ENCODE measurements at places on chromosomes 11 and 22.

DNA sequence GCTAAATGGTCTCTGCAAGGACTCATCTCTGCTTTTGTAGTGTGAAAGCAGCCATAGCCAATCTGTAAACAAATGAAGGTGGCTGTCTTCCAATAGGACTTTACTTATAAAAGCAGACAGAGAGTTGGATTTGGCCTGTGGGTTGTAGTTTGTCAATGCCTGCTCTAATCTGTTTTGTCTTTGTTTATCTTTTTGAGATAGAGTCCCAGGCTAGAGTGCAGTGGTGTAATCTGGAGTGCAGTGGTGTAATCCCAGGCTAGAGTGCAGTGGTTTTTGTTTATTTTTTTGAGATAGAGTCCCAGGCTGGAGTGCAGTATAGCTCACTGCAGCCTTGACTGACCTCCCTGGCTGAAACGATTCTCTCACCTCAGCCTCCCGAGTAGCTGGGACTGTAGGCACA is 8.6 kb downstream of the PPP6R3 start:
- peak; percentile 33 for DNase-seq

GRCh38 chr11:37371346-37371970 is 773.4 kb upstream of the RAG2 start:
- DNase-seq: no peak

GRCh38 chr11:6682591-6682935 is 577 bp downstream of the MRPL17 start:
- DNase-seq: no peak

DNA sequence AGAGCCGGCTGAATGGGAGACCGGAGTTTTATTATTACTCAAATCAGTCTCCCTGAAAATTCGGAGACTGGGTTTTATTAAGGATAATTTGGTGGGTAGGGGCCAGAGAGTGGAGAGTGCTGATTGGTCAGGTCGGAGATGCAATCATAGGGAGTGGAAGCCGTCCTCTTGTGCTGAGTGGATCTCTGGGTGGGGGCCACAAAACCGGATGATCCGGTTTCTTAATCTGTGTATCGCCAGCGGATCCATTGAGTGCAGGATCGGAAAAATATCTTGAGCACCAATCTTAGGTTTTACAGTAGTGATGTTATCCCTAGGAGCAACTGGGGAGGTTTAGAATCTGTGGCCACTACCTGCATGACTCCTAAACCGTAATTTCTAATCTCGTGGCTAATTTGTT is 886 bp upstream of the NIPSNAP1 start:
- no peak for DNase-seq

DNA sequence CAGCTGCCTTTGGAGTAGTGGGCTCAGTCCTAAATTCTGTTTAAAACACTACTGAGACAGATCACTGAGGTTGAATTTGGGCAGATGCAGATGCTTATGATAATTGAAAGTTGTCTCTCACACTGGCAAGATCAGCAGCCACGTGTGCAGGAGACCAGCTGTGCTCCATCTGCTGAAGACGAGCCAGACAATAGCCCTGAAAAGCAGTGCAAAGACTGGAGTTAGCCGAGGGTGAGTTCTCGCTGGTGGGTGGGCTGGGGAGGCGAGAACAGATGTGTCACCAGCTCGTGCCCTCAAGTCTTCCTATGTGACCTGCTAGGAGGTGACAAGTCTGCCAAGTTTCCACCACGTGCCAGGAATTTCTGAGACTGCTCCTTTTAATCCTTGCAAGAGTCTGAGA is 661.3 kb upstream of the B3GAT1 start:
- DNase-seq: no peak

DNA sequence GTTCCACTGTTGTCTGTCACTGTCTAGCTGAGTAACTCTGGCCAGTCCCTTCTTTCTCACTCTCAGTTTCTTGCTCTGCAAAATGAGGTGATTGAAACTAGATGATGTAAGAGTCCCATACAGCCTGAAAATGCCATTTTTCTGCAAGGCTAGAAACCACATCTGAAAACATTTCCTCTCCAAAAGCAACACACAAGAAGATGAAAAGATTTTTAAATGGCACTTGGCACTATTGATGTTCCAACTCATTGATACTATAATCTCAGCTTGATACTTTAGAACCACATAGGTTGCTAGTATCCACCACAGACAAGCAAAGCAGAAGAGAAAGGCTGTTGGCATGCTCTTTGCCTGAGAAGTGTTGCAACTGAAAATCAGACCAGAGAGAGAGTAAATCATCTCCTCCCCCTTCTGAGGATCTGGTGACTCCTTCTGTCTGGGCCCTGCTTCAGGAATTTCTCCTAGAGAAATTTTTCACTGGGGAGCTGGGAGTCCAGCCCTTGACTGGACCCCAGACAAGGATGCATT is 1217.9 kb downstream of the LRRC4C start:
- DNase-seq: no peak

DNA sequence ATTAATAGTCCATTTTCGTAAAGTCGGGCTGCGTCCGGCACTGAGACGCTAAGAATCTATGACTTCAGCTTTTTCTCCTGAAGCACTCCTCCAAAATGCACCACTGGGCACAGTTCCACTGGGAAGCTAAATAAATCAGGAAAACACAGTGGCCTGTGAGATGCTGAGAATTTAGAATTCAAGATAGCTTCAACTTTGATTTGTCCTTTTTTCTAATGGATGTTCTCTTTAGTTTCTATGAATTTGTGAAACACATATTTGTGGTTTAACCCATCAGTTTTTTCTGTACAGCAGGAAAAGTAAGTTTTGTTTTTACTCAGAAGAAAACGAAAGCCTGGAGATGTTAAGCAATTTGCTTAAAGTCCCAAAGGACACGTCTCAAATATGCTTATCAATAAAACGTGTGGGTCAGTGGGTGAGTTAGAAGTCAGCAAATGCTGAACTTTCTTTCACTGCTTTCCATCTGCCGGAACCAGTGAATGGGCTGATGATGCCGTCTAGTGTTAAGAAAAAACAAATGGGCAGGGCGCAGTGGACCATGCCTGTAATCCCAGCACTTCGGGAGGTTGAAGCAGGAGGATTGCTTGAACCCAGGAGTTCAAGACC is 40.7 kb upstream of the CLMP start:
- peak; percentile 90 for DNase-seq

DNA sequence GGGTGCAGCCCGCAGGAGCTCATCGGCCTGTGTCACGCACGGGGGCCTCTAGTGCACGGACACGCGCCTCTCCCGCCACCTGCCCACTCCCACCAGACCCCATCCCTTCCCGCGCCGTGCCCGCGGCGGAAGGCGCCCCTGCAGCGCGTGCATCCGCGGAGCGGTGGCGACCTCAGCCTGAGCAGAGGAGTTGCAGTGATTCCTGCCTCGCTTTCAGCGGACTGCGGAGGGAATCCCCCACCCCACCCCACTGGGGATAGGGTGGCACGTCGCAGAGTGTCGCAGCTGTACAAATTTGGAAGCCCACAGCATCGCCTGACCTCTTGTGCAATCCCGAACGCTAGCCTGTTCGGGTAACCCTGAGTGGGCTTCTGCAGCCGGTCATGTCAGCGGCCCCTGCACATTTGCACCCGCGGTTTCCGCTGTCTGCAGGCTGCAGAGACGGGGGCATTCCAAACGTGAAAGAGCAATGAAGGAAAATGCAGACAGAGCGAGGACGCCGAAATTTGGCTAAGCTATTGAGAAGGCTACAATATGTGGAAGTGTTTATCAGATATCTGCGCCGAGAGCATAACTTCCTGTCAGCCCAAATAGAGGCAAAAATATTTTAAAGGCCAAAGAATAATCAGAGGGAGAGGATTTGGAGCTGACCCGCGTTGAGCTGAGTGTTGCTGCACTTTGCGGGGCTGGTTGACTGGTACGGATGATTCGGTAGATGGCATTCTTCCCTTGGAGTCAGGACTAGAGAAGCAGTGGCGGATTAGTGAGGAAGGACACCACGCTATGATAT is 617 bp upstream of the ARHGAP20 start:
- peak; percentile 80 for DNase-seq

GRCh38 chr22:38038426-38038825 is 18.8 kb upstream of the PICK1 start:
- no peak for DNase-seq

DNA sequence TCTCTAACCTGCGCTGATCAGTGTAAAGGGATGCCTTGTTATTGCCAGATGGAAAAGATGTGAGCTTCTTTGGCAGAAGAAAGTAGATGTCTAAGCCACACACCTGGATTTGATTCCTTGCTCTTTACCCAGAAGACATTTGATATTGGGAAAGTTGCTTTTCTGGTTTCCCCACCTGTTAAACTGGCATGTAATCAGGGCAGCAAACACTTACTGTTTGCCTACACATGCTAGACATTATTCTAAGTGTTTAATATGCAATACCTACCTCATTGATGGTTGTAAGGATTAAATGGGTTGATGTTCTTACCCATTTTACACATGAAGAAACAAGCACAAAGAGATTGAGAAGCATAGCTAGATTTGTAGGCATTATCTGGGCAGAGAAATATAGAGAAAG is 16.6 kb downstream of the ASRGL1 start:
- DNase-seq: no peak

DNA sequence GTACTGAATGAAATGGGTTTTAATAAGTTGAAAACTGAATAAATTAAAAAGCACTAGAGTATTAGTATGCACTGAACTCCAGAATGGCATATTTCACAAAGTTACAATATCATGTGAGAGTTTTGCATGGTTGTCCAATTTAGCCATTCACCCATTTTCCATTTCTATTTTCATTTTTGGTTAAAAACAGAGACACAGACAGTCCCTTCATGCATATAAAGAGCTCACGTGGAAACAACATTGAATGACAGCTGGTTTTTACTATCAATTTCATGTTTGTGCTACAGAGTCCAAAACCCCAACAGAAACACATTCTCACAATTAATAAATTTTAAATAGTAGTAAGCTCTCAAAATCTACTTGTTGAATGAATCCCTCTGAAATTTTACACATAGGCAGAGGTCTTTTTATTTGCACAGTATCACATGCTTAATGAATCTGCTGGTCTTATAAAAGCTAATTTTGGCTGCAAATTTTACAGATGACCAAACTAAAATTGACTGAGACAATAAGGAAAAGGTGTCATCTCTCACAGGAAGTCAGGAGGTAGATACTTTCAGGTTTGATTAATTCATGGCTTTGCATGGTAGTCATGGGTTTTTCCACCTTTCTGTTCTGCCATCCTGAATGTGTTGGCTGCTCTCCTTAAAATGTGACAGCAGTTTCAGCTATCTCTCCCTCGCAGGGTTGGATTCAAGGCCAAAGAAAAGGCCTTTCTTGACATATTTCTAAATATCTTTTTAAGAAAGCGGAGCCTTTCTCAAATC is 20.6 kb upstream of the DDI1 start:
- DNase-seq: no peak

DNA sequence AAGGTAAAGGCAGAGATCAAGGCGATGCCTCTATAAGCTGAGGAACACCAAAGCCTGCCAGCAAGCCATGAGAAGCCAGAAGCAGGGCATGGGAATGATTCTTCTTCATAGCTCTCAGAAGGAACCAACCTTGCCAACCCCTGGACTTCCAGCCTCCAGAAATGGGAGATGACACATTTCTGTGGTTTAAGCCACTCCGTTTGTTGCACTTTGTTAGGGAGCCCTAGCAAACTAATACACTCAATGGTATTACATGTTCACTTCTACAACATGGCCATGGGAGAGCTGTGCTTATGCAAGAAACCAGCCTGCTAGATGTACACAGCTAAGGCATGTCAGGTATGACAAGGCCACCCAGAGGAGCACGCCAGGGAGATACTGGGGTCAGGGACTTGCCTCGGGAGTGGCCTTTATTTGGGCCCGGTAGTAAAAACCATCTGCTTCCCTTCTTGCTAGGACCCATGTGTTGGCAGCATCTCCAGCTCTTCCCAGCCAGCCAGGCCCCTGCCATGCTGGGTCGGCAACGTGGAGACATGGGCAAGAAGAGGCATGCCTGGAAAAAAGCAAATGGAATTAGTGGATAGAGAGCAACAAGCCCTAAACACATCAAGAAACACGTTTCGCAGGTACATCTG is 3.6 kb downstream of the C11orf16 start:
- no peak for DNase-seq

GRCh38 chr11:104858882-104859775 is 39.1 kb downstream of the CASP12 start:
- DNase-seq: no peak

- DNase-seq: peak; percentile 78
Observed at GRCh38 chr11:34344768-34345539, 12.9 kb downstream of the ABTB2 start.

GRCh38 chr11:61537326-61537725 is 28.8 kb downstream of the LRRC10B start:
- no peak for DNase-seq

DNA sequence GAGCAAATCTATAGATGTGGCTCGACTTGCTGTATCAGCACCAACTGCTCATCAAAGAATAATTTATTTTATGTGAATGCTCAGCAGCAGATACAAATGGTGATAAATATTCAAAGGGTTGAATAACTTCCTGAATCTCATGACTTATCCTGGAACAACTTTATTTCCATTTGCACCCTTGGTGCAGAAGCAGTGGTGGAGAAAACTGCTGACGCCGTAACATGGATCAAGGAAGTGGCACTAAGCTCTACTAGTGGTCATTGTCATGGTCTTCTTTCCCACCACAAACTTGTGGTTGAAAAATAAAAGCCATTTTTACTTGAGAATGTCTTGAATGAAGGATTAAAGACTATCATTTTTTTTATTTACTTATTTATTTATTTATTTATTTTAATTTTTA is 14.6 kb downstream of the MARK2 start:
- DNase-seq: no peak

- peak; percentile 12 for DNase-seq
Observed at GRCh38 chr11:22169833-22170232, 23.1 kb upstream of the ANO5 start.

- no peak for DNase-seq
Observed at GRCh38 chr11:10594407-10594806, 25.9 kb upstream of the LYVE1 start.

DNA sequence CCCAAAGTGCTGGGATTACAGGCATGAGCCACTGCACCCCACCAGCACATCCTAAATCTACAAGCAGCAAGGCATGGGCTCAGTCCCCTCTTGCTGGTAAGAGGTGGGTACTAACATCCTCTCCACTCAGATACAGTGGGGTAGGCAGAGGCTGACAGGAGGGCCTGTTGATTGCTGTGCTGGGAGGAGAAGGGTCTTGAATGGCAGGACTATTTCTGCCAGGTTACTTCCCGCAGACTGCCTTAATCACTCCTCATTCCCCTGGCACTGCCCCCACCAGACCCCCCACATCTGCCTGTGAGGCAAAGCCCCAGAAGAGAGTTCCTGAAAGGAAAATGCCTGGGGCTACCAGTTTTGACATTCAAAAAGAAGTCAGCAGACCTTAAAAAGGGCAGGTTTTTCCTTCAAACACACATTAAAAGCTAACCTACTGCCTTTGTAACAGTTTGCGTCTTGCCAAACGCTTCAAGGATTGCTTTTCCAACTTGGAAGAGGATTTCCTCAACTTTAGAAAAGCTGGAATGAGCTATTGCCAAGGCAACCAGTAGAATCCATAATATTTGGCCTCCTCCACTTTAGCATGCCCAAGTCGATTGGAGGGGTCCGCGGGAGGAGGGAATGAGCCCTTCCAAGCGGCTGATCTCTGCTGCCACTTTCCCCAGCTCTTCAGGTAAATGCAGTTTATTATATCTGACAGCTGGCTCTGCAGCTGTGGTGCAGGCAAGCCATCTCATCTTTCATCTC is 62.0 kb downstream of the FDX1 start:
- DNase-seq: no peak

GRCh38 chr22:30312053-30312452 is 14.7 kb downstream of the TBC1D10A start:
- peak; percentile 37 for DNase-seq

All from choroid plexus epithelial cell (primary cell).